ENCODE measurements at places on chromosomes 6 and 20.

GRCh38 chr6:15663130-15663871 is 473 bp upstream of the DTNBP1 start:
- no peak for DNase-seq

DNA sequence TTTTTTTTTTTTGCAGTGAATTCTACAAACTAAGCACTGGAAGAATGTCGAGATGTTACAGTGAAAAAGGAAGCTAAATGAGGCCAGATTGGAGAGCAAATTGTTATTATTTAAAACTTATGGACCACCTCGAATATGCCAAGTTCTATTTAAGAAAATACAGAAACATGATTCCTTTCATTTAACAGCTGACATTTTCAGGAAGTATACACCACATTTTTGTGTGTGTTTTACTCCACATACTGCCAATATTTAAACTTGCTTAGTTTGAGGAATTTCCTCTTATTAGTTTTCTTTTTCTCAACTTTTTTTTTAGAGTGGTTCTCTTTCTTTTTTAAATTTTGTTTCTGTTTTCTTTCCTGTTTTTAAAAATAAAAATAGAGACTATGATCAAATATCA is 37.0 kb upstream of the GCLC start:
- no peak for DNase-seq

DNA sequence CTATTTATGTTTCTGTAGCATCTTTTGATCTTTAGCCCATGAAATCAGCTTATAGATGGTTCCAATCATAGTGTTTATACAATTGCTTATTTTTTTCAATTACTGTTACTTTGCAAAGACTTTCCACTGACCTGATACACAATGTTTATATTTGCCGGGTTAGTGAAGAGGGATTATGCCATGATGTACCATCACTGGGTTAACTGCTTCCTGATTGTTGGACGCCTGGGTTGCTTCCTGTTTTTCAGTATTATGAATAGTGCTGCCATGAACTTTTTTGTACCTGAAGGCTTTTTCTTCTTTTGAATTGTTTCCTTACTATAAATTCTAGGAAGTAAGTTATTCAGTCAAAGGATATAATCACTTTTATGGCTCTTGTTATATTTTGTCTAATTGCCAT is 6.9 kb downstream of the MANBAL start:
- DNase-seq, result no peak

GRCh38 chr6:26394289-26394688 is 7.8 kb upstream of the BTN3A1 start:
- no peak for DNase-seq

- DNase-seq, result no peak
These were observed 44.1 kb upstream of the TXNDC5 start for GRCh38 chr6:7954477-7955200.

- DNase-seq, result no peak
These were observed 82.0 kb downstream of the PPP1R14C start for GRCh38 chr6:150224820-150225219.

DNA sequence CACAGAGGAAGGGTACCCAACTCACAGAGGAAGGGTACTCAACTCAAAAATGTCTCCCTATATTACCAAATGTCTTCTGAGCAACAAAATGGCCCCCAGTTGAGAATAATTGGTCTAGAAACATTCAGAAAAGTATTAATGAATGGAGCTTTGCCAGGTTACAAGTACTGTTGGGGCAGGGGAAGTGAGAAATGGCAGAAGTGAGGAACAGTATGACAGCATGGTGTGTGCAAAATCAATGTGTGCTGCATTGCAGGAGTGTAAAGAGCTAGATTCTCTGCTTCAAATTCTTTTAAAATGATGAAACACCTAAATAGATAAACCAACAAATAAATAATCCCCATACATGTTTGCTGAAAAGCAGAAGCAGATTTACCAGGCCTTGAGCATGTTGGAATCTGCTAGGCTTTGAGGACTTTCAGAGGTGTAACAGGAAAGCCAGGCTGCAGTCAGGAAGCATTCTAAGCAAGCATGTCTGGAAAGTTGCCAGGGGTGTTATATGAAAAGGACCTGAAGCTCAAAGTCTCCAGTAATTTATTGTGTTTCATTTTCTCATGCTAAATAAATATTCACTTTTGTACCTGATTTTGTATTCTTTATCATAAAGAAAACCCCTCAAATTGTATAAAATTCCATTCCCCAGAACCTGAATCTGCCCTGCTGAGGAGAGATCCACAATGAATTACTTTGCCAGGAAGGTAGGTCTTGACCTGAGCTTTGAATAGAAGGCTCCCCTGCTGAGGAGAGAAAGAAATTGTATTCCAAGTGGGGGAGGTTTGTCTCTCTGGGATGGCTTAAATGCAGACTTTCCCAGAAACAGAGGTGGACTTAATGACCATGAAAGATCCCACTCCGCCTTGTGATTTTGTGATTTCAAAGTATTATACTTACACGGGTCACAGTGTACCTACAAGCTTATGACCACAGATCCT is 265.0 kb upstream of the MARCKS start:
- DNase-seq, result no peak

DNA sequence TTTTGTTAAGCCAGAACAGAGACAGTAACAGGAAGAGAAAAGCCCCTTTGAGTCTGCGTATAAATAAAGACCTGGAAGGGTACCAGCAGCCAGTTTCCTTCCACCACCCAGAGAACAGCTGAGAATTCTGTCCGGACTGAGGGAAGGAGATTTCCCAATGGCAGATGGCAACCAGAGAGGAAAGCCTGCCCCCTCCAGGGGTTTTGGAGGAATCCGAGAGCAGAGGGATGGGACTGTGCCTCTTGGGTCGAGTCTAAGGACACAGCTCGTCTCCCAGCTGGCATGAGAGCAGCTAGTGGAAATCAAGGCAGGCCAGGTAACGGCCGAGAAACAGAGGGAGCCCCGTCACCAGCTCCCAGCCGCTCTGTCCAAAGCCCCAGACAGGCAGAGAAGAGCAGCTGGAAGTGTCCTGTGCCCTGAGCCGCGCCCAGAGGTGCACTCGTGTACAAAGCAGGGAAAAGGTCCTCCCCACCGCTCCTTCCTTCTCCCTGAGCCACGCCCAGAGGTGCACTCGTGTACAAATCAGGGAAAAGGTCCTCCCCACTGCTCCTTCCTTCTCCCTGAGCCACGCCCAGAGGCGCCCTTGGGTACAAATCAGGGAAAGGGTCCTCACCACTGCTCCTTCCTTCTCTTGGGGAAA is 134.0 kb upstream of the SNX9 start:
- no peak for DNase-seq

- DNase-seq, result no peak
These were observed 11.5 kb downstream of the WFDC3 start for GRCh38 chr20:45780159-45780558.

- no peak for DNase-seq
These were observed 158.2 kb downstream of the ZMYND8 start for GRCh38 chr20:47198254-47198671.

DNA sequence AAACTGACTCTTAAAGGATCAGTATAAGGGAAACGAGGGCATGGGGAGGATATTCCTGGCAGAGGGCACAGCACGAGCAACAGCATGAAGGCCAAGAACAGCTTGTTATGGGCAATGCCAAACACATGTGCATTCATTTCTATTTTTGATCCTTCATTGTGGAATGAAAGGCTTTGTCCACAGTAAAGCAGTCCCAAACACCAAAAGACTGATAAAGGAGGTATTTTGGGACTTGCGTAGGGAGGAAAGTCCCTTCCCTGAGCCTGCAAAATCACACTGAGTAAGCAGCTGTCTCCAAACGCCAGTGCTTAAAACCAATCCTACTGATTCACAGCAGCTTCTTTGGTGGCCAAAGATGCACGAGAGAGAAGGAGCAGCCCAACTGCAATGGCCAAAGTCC is 138.2 kb downstream of the UNC5CL start:
- no peak for DNase-seq

DNA sequence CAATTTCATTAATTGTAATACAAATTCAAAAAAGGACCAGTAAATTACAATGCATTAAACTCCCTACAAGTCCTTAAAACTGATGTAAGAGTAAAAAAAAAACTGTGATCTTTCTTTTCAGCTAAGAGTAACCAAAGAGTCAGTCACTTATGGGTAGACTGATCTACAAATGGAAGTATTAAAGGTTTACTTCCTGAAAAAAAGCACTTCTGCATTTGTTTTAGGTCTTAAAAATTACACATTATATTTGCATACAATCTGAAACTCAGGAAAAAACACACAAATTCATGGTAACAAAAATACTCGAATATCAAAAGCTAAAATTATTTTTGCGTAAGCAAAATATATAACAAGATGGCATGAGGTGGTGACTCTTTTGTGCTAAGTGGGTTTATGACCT is 23.5 kb downstream of the USP49 start:
- no peak for DNase-seq

DNA sequence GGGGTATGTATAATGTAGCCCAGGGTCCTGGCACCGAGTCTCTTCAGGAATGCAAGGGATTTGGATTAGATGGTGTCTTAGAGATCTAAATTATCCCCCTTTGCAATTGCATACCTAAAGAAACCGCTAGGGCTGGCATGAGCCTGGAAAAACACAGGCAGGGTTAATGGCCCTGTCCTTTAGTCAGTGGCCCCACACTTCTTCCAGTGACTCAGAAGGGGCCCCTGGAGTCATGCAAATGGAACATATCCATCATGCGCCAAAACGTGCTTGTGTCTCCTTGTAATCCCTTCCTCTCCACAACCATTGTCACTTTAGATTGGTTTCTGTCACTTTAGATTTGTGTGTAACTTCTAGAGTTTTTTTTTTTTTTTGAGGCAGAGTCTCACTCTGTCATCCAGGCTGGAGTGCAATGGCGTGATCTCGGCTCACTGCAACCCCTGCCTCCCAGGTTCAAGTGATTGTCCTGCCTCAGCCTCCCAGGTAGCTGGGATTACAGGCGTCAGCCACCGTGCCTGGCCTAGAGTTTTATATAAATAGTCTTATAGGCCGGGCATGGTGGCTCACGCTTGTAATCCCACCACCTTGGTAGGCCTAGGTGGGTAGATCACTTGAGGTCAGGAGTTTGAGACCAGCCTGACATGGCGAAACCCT is 8.7 kb upstream of the MYBL2 start:
- DNase-seq, result no peak

GRCh38 chr6:96823743-96824142 is 13.5 kb downstream of the GPR63 start:
- DNase-seq, result no peak

DNA sequence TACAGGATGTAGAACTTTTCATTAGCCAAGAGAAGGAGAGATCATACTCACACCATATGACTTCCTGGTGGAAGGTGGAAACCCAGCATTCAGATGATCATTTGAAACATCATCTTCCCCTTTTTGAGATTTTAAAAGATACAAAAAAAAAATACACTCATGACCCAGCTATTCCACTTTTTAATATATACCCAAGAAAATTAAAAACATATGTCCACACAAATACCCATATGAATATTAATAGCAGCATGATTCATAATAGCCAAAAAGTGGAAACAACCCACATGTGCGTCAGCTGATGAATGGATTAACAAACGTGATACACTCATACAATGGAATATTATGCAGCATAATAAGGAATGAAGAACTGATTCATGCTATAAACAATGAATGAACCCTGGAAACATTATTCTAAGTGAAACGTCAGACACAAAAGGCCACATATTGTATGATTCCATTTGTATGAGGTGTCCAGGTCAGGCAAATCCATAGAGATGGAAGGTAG is 130.0 kb upstream of the SGK1 start:
- no peak for DNase-seq

DNA sequence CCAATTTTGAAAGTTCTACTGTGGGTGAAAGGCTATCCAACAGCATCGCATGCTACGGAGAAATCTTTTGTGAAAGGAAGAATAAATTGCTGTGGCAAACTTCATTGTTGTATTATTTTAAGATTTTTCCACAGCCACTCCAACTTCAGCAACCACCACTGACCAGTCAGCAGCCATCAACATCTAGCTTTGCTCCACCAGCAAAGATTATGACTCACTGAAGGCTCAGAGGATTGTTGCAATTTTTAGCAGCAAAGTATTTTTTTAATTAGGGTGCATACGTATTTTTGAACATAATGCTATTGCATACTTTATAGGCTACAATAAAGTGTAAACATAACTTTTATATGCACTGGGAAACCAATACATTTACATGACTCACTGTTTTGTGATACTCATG is 493.5 kb downstream of the TFAP2A start:
- no peak for DNase-seq

GRCh38 chr6:9138936-9139335 is 703.6 kb upstream of the SLC35B3 start:
- DNase-seq, result no peak

- no peak for DNase-seq
These were observed 370.2 kb upstream of the SASH1 start for GRCh38 chr6:147972448-147972847.

GRCh38 chr6:146587459-146587858 is 11.3 kb upstream of the ADGB start:
- no peak for DNase-seq

DNA sequence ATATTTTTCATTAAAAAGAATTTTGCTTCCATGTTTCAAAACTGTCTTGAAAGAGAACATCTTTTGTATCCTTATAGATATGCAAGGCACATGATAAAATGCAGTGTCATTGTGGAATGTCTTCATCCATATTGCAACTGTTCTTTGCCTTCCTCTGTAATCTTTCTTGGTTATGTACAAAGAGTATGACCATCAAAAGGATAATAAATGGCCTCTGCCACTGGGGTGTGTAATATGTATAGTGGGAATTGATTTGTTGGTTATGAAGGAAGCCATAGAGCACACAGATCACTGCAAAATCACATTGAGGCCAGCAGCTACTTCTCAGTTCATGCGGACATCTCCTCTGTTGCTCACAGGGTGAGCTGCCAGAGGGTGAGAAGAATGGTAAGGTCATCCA is 703.5 kb downstream of the TFAP2A start:
- no peak for DNase-seq

DNA sequence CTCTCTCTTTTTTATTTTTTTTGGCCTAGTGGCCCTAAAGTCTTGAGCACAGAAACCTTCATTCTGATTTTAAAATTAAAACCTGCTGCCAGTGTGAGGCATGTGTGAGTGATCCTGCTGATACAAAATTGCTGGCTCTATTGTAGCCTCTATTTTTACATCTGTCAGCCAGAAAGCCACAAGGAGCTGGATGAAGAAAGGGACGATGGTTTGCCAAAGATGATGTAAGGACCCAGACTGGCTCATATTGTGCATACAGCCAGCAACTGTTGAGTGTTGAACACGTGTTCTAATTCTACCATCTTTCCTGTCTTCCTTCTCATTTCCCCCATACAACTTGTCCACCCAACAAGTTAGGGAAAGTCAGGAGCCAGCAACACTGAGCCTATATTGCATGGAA is 40.8 kb upstream of the ATXN1 start:
- DNase-seq, result no peak

DNA sequence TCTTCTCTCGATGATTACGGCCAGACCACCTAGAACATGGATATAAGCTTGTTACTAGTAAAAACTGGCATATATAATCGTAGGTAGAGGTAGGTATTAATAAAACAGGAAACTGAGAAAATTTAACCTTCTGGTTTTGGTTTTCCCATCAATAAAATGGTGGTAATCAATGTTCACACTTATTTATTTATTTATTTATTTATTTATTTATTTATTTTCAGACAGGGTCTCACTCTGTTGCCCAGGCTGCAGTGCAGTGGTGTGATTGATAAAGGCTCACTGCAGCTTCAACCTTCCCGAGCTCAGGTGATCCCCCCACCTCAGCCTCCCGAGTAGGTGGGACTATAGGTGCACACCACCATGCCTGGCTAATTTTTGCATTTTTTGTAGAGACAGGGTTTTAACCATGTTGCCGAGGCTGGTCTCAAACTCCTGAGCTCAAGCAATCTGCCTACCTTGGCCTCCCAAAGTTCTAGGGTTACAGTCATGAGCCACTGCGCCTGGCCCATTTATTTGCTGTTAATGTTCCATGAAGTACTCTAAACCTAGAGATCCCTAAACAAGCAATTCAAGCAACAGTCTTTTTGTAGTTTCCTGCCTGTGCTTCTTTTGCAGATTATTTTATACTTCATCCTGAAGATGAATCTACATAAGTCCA is 11.5 kb downstream of the TOMM6 start:
- DNase-seq, result no peak
